Kidney (tissue), 22 donors: ENCODE measurements at places on chromosomes 12 and 14. TPM values are rescaled to one million over a fixed set of nuclear protein-coding genes. Genes with fewer than 3 reads are reported as not detected.

DNA sequence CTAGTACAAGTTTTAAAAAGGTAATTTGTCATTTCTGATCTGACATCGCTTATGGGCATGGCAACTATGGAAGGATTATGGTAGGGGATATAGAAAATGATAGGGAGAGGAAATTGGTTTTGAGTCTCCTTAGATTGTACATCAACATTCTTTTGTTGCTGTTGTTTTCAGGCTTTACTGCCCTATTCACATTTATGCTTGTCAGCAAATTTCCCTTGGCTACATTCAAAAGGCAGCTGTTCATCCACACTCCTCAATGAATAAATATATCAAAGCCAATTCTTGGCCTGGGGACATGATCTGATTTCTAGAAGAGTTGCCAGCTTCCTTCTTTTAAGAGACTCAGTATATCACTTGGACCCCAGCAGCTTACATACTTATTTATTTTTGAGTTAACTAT lies 283.4 kb downstream of the CEP128 start:
- DNase-seq, result no peak

DNA sequence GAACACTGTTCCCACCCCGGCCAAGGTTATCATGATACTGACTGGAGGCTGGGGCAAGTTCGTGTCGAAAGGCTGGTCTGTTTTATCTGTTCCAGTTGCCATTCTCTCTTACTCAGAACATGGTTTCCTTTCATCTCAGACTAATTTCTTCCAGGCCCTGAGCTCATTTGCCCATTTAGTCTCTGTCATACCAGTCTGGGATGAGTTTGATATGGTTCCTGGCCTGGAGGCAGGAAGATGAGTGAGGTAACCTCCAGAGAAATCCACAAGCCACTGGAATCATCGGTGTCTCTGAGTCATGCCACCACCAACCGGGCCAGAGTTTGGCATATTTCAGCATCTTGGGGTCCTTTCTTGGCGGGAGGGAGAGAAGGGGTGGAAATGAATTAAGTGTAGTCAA lies 114.7 kb downstream of the NTF3 start:
- DNase-seq, result no peak

DNA sequence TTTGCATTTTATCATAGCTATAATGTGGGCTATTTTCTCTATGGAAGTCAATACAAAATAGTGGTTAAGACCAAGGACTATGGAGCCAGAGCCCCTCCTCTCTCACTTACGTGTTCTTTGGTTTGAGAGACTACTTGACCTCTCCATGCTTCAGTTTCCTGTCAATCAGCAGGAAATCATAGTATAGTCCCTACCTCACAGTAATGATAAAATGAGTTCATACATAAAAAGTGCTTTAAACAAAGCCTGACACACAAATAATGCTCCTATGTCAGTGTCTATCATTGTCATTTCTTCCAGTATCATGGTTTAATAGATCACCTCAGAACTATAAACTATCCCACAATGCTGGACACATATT lies 90.4 kb downstream of the MED13L start:
- DNase-seq, result no peak

DNA sequence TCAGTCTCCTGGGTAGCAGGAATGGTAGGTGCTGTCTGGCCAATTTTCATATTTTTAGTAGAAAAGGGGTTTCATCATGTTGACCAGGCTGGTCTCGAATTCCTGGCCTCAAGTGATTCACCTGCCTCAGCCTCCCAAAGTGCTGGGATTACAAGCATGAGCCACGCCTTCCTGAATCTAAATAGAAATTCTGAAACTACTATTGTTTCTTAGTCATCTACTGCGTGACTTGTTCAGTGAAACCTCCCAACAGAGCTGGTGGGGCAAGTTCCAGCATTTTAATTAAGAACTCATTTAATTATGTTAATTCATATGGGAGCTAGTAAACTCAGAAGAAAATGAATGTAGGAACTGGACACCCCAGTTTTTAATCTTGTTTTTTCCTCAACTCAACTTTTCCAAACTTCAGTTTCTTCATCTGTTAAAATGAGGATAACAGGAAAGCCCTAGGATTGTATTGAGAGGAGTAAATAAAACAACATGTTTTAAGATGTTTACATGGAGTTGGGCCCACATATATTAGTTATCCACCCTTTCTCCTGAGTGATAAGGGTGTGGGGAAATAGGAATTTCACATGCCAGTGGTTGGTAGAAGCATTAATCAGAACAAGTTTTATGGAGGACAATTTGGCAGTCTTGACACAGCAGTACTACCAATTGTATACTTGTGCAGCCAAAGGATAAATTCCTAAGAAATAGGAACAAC lies 335.8 kb upstream of the E2F7 start:
- no peak for DNase-seq

DNA sequence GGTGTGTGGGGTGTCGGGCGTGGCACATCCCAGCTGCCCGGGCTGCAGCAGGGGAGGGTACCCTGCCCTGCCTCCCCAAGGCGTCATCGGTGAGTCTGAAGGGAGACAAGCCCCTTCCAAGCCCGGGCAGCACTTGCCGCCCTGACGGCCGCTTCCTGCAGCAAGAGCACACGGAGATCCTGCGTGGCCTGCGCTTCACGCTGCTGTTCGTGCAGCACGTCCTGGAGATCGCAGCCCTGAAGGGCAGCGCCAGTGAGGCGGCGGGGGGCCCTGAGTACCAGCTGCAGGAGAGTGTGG lies 10.1 kb upstream of the PUS1 start:
- no peak for DNase-seq

- no peak for DNase-seq
These were observed 674 bp downstream of the VDR start for GRCh38 chr12:47903927-47904712.

DNA sequence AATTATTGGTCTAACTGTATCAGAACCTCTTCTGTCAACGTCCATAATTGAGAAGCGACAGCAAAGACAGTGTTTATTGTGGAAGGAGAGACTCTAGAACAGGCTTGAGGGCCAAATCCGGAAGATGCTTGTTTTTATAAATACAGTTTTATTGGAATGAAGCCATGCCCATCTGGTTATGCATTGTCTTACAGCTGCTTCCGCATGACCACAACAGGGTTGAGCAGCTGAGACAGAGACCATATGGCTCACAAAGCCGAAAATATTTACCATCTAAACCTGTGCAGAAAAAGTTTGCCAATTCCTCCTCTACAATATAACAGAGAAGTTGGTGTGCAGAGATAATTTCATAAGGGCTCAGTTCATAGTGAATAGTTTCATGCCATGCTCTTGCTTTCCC lies 24.5 kb downstream of the PRKAB1 start:
- no peak for DNase-seq

- DNase-seq, result no peak
These were observed 9.1 kb downstream of the HEATR5A start for GRCh38 chr14:31411218-31411727.

GRCh38 chr14:87542288-87542687 lies 450.7 kb downstream of the GALC start:
- DNase-seq, result no peak

DNA sequence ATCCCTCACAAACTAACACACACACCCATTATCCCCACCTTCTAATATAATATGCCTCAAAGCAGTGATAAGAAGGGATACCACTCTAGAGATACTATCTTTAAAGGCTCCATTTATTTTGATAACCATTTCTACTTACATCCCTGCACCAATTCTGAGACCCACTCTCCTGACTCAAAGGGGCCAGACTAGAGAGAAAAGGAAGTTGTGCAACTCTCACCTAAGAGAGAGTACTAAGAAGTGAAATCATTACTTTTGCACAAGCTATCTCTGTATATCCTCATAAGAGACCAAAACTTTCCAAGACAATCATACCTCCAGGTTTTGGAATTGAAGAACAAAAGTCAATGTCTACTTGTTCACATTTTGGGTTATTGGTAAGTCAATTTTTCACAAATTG lies 45.4 kb upstream of the USP15 start:
- no peak for DNase-seq

- no peak for DNase-seq
These were observed 277.6 kb downstream of the DPF3 start for GRCh38 chr14:72616294-72616693.

DNA sequence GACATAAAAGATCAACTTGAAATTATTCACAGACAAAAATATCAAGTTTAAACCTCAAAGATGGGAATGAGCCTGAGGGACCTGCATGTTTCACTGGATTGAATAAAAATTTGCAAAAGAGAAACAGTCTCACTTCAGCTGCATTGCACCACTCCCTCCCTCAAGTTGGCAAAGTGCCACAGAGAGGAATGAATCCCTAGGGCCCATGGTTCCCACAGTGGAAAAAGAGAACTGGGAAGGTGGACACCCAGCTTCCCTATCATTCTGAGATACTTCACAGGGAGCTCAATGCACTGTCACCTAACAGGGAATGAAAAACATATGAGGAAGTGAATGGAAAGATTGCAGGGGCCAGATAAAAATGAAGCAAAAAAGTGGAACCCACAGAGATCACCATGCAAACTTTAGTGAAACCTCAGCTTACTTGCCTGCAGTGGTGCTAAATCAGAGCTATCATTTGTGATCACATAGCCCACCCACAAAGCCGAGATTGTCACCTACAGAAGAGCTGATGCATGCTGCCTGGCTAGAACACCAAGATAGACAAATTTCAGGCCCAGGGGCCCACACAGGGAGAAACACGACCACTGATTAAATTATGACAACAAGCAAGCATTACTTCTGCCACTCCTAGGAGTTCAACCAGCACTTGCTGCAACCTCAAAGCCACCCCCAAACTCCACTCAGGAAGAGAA lies 911.3 kb downstream of the LRFN5 start:
- DNase-seq, result no peak

GRCh38 chr14:52550661-52551060 lies 1.6 kb downstream of the TXNDC16 start:
- DNase-seq, result no peak

- no peak for DNase-seq
These were observed 21.5 kb downstream of the LLPH start for GRCh38 chr12:66109056-66109455.

- no peak for DNase-seq
These were observed 6.5 kb upstream of the KRT6C start for GRCh38 chr12:52480073-52480472.

- no peak for DNase-seq
These were observed 7.7 kb downstream of the BRF1 start for GRCh38 chr14:105292826-105293711.

DNA sequence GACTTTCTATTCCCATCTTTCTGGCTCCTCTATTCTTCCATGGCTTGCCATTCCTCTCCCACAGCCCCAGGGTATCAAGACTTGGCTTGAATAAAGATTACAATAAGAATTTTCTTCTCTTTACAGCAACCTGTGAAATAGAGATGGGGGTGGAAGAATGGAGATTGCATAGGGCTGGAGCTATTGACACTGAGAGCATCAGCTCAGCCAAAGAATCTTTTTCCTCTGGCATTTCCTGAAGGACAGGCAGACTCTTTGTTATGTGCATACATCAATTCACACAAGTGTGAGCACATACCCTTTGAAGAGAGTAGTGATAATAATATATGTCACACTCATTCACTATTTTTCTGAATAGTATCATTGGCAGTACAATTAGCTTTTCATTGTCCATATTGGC lies 4.7 kb downstream of the RNASE11 start:
- no peak for DNase-seq

GRCh38 chr14:54299410-54300363 lies 97.1 kb upstream of the CDKN3 start:
- no peak for DNase-seq

GRCh38 chr12:20220339-20220738 lies 148.0 kb upstream of the PDE3A start:
- no peak for DNase-seq

- DNase-seq, result no peak
These were observed 135.4 kb upstream of the RPH3A start for GRCh38 chr12:112656141-112656540.

- no peak for DNase-seq
These were observed 7.0 kb upstream of the CLEC2D start for GRCh38 chr12:9662488-9662887.

GRCh38 chr12:97299847-97300246 lies 162.8 kb upstream of the RMST start:
- no peak for DNase-seq

DNA sequence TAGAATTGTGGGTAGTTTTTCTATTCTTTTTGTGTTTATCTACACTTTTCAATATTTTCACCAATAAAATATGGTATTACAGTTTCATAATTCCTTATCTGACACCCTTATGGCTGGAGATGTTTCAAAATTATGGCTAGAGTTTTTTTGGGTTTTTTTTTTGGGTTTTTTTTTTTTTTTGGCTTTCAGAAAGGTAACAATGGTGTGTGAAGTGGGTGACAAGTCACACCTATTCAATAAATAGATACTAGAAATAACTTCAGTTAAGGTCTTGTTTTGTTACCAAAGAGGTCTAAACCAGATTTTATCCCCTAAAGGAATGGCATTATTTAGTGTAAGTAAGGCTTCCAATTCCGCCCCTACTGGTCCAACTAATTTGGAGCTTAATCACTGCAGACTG lies 19.5 kb downstream of the SPPL3 start:
- no peak for DNase-seq

DNA sequence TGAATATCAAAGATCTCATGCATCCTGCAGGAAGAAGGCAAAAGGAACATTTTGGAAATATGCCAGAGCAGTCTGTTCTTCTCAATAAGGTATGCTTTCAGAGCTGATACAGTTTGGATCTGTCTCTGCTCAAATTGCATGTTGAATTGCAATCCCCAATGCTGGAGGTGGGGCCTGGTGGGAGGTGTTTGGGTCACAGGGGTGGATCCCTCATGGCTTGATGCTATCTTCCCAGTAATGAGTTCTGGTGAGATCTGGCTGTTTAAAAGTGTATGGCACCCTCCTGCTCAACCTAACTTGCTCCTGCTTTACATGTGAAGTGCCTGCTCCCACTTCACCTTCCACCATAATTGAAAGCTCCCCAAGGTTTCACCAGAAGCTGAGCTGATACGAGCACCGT lies 76.6 kb downstream of the RIN3 start:
- DNase-seq, result no peak

DNA sequence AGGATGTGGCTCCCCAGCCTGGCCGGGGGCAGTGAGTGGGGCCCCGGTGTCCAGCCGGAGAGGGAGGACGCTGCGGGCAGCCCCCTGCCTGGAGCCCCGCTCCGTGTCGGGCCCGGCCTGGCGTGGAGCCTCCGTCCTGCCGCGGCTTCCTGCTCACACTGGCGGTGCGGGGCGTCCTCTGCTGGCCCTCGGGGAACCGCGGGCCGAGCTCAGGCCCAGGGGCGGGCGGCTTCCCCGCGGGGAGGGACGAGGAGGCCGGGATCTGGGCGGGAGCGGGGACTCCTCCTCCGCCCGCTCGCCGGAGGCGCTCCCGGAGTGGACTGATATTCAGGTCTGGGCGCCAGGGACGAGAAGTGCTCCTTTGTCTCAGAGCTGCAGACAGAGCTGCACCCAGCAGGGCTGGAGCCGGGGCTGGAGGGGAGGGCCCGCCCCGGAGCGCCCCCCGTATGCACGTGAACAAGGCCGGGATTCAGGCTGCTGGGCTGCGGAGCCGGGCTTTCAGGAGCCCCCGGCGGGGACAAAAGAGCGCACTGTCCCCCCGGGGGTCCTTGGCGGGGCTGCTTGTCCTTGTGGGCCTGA lies 2.2 kb downstream of the MMP17 start:
- DNase-seq, result peak; percentile 86

Gene DBX2
- not detected for total RNA-seq

Gene SOCS2
- 25.7 TPM for total RNA-seq

Gene TMEM119
- 15.8 TPM for total RNA-seq

Gene TSHR
- total RNA-seq, result 0.98 TPM

Gene STRN3
- 52.9 TPM for total RNA-seq

Gene KRT77
- total RNA-seq, result not detected

Gene BDKRB1
- 1.2 TPM for total RNA-seq

Gene PRH2
- total RNA-seq, result not detected
